ENCODE measurements at places on chromosomes 7 and 10.

GRCh38 chr7:24851786-24852185, 94.5 kb upstream of the GSDME start:
- DNase-seq = no peak

- no peak for DNase-seq
Measured at GRCh38 chr7:90681336-90682022, 85.4 kb downstream of the CDK14 start.

DNA sequence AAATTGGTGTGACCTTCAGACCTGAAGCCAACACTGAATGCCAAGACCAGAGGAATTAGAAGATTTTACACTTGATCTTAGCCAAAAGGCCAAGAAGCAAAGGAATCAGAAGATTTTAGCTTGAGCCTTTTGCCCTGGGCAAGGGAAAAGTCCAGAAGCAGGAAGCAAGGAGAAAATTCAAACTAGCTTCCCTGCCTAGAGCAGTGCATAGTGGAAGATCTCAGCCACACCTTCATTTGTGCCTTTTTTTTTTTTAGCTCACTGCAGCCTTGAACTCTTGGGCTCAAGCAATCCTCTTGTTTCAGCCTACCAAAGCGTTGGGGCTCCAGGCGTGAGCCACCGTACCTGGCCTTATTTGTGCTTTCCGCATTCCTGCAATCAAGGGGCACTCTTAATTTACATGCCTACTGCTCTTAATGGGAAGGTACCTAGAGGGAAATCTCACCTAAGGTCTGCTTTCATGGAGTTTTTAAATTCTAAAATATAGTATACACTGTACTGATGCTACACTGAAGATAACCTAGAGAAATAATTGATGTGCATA, 8.3 kb upstream of the PIP4K2A start:
- no peak for DNase-seq

- DNase-seq = no peak
Measured at GRCh38 chr10:13743101-13743693, 156.4 kb downstream of the PRPF18 start.

DNA sequence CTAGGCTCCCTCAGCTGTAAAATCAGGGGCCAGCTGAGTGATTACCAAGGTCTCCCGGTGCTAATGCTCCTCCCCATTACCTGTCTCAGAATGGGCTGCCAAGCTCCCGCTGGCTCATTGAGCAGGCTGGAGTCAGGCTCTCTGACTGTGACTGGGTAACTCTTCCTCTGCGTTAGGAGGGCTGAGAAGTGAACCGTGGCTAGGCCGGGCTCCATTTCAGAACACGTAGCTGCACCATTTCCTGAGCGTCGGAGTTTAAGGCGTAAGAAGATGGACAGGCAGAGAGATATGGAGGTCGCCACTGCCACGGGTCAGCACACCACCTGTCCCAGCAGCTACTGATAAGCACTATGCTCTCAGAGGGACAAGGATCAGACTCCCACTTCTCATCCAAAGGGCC, 250.3 kb downstream of the TCERG1L start:
- no peak for DNase-seq

GRCh38 chr7:85185424-85186082, 1.3 kb downstream of the SEMA3D start:
- DNase-seq = no peak

- no peak for DNase-seq
Measured at GRCh38 chr10:517872-518475, 171.5 kb downstream of the DIP2C start.

DNA sequence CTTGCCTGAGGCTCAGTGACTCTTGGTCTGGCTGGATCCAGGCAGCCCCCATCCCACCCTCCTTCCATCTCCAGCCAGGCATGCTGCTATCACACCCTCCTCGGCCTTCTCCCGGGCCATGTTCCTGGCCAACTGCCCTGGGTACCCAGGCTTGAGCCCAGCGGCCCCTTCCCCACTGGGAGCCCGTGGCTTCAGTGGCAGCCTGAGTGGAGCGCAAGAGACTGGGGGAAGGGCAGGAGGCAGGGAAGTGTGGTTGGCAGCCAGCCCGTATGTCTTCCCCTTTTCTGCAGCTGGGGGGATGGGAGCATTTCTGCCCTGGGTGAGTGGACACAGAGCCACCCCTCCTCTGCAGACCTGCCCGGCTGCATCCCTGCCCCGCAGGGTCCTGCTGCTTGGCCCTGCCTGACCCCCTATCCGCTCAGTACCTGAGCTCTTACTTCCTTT, 148.5 kb downstream of the ARHGAP22 start:
- no peak for DNase-seq

DNA sequence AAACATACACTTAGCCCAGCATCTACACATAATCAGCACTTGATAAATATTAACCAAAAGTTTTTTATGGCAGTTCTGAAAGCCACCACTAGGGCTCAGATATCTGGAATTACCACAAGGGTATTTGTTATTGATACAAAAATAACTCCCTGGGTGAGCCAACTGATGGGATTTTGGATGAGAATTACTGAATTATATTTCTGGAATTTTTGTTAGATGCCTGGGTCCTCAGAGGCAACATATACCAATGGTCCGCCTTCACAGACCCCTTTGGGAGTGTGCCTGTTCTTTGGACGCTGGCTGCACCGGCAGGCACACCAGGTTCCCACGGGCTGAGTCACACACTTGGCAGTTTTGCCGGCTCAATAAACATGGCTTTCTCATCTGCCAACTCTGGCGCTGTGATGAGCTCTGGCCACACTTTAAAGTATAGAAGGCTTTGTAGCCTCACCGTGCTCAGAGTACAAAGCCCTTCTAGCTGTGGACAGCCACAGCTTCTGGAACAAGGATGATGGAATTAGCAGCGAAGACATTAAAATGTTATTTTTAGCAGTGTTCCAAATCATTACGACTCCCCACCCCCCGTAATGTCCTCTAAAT, 24.5 kb upstream of the EEPD1 start:
- no peak for DNase-seq

DNA sequence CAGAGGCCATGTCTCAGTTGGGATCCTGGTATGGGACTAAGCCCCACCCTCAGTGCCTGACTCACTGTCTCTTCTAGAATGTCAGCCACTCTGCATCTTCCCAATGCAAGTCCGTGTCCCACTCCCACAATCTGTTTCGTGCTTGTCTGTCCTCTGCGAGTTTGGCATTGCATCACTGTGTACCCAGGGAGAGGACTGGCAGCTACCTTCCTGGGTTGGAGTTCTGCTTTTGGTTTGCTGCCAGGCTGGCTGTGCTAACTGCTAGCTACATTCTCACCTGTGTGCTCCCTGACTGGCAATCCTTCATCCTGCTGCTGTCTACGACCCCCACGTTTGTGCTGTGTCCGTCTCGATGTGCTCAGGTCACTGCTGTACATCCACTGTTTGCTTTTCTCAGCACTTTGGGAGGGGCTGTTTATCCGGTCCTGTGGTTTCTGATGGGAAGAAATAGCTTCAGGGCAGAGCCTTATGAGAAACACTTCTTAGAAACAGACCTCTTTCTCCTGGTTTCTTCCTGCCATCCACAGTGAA, 56.0 kb upstream of the GLI3 start:
- no peak for DNase-seq

DNA sequence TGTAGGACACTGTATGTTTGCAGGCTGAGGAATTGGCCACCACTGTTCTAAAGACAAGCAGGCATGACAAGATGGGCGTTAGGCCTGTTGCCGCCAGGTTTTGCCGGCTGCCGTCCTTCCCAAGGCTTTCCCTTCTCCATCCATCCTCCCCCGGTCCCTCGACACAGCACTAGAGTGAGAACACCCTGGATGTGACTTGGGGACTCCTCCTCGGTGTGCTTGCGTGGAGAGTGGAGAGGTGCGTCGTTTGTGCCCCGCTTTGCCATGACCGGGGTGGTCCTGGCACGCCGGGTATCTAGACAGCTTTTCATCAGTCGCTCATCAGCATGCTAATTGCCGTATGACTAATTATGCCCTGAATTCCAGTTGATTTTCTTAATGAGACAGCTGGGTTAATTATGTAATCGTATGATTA, 206.6 kb upstream of the SH2B2 start:
- no peak for DNase-seq

DNA sequence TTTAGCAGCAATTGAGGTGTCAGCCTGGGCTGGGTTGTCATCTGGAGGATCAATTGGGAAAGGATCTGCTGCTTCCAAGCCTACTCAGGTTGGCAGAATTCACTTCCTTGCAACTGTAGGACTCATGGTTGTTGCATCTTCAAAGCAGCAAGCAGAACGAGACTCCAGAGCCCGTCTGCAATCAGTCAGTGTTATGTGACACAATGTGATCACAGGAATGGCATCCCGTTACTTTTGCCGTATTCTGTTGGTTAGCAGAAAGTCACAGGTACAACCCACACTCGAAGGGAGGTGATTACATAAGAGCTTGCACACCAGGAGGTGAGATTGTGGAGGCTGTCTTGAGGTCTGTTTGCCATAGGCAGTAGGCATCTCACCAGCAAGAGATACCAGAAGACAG, 15.4 kb upstream of the LYZL1 start:
- DNase-seq = no peak

GRCh38 chr7:122887198-122887597, 938 bp upstream of the CADPS2 start:
- DNase-seq = peak; percentile 37

GRCh38 chr7:148964483-148965267, 63.6 kb downstream of the PDIA4 start:
- no peak for DNase-seq

DNA sequence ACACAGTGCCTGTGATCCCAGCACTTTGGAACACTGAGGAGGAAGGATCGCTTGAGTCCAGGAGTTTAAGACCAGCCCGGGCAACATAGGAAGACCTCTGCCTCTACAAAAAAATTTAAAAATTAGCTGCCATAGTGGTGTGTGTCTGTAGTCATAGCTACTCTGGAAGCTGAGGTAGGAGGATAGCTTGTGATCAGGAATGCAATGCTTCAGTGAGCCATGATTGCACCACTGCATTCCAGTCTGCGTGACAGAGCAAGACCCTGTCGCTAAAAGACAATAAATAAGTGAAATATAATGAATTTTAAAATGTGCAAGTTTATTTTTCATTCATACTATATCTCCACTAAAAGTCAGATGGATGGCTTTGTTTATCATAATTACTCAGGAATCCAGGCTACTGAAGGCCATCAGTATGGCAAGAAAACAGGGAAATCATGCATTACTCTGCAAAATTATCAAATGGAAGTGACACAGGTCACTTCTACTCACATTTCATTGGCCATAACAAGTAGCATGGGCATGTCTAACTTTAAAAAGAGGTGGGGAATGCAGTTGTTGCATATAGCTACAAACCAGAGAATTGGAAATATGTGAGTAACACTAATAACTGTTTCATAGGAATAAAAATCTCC, 32.9 kb upstream of the FAM3C start:
- DNase-seq = no peak

Data from NCI-H1436 treated with DMSO at 0.1 percent for 48 hours (cell line).